ENCODE measurements at places on chromosomes 2 and 18. TPM values are rescaled to one million over a fixed set of nuclear protein-coding genes. Genes with fewer than 3 reads are reported as not detected.

DNA sequence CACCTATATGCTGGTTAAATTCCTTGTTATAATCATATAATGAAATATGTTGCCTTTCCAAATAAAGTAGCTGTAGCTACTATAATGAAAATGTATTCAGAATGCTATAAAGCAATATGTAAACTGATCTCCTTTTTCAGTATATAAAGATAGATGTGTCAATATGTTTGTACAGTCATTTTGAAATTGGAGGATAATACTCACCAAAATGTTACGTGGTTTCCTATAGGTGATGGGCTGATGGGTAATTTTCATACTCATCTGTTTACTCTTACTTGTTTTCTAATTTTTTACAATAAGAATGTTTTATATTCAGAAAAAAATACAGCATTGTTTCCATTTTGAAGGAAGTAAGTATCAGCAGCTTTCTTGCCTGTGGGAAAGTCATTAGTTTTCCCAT, 70.2 kb downstream of the PRKRA start:
- peaks cover 17% of the 10 kb centered on the region for H3K4me1 ChIP-seq
- H3K27ac ChIP-seq: no peak overlapping the region
- H3K36me3 ChIP-seq: no peaks in the 10 kb centered on the region

DNA sequence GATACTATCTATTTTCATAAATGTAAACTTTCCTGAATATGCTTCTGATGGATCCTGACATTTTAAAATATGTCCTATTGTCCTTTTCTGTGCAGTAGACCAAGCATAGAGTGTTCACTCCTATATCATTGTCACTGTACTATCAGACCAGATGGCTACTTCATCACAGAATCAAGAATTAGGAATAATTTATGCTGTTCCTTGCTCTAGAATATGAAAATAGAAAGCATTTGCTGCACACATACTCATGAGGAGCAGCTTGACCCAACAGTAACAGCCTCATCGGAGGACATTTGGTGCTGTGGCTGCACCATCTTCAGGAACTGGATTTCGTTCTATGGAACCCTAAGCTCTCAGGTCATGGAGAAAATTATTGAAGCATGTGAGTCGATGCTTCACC, 468.9 kb upstream of the HNRNPA3 start:
- H3K27me3 ChIP-seq: no peaks in the 10 kb centered on the region
- DNase-seq: no peak
- H3K27ac ChIP-seq: peak overlapping the region; percentile 91

GRCh38 chr2:235679471-235679870, 185.6 kb downstream of the AGAP1 start:
- H3K27ac ChIP-seq: no peak overlapping the region
- no peak overlapping the region for H3K4me3 ChIP-seq
- no peak for DNase-seq
- H3K36me3 ChIP-seq: peaks cover 3% of the 10 kb centered on the region
- no peaks in the 10 kb centered on the region for H3K27me3 ChIP-seq

RNF152 gene
- 2.6 TPM for total RNA-seq

TEKT4 gene
- not detected for total RNA-seq

RTN4 gene
- 202 TPM for total RNA-seq

Measured in WTC11 (cell line).